H54 (cell line): ENCODE measurements at places on chromosomes 2 and 18.

GRCh38 chr18:5998907-5999306, 103.6 kb upstream of the TMEM200C start:
- no peak for DNase-seq

- DNase-seq, result peak; percentile 44
Measured at GRCh38 chr2:202038471-202039277, 5.0 kb downstream of the FZD7 start.

DNA sequence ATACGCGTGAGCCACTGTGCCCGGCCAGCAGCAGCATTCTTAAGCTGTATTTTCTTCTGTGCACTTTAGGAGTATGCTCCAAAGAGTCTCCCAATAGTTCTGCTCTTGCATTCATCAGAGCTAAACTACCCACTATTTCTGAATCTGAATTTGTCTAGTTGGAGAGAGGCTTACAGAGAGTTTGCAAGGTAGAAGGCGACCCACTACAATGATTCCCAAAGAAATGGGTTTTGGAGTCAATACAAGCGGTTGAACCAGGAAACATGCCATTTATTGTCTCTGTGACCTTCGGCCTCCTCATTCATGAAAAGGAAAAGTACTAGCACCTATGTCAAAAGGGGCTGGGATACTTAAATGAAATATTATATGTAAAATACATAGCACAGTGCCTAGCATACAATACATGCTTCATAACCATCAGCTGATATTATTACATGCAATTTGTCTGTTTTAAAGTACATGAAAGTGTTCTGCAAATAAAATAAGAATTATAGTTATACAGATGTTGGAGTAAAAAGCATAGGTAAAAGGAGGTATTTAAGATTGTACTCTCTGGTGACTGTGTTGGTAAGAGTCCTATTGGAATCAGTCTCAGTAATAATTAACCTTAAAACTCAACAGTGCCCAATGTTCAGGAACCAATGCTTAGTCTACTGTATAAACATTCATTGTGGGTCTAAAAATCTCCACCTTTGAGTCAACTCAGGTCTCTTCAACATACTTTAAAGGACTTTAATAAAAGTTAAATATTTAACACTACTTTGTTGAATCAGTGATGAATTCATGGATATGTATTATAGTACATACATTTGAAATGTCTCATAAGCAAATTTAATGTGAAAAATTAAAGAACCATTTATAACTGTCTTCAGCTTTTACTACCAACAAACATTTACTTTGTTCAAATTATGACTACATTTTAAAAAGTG, 89.8 kb upstream of the GRB14 start:
- no peak for DNase-seq

GRCh38 chr2:109479804-109480203, 134.0 kb downstream of the SEPTIN10 start:
- no peak for DNase-seq

DNA sequence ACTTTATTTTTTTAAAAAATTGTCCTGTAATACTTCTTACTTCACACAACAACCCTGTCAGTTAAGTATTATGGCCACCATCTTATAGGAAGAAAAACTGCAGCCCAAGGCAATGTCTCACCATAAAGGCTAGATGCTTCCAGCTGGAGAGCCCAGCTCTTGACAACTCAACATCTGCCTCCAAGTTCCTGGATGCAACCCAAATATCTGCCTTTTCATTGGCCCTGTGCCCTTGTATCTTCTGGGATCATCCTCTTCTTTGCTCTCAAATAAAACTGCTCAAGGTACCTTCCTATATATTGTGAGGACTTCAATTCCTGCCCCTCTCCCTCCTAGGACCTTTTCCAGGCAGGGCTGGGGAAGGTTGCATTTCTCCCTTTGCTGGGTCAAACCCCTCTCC, 69.5 kb downstream of the BIN1 start:
- DNase-seq, result no peak

DNA sequence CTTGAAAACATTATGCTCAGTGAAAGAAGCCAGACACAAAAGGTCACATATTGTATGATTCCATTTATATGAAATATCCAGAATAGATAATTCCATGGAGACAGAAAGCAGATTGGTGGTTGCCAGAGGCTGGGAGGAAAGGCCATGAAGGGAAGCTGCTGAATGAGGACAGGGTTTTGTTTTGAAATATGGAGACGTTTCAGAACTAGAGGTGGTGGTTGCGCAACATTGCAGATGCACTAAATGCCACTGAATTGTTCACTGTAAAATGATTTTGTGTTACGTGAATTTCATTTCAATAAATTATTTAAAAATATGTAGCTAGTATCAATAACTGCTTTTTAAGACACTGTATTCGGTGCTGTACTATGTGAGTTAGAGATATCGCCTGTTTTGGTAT, 101.7 kb upstream of the ZNF236 start:
- DNase-seq, result no peak

DNA sequence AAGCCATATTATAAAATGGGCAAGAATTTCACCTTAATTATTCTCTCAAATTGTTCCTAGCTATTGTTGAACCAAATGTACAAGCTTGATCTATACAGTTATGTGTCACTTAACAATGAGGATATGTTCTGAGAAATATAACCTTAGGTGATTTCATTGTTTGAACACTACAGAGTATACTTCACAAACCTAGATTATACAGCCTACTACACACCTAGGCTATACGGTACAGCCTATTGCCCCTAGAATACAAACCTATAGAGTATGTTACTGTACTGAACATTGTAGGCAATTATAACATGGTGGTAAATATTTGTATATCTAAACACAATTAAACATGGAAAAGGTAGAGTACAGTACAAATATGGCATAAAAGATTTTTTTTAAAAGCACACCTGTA, 42.9 kb upstream of the MMADHC start:
- DNase-seq, result no peak

GRCh38 chr2:187549193-187549592, 5.0 kb downstream of the TFPI start:
- DNase-seq, result no peak

GRCh38 chr18:25326361-25326952, 25.5 kb downstream of the ZNF521 start:
- no peak for DNase-seq

DNA sequence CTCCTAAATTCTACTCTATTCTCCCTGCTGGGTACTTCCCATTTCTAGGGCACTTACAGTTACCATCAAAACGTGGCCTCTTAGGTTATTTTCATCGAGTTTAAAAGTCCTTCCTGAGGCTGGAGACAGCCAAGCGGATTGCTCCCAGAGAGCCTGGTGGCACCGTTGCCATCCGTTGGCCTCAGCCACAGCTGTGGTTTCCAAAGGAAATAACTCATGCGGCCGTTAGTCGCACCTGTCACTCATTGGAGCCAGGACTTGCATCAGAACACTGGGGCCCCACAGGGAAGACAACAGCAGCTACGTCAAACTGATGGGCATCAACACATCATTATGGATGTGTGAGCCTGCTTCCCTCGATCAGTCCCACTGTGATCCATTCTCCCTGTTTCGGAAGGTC, 453.4 kb downstream of the BCL11A start:
- no peak for DNase-seq

- no peak for DNase-seq
Measured at GRCh38 chr2:60294901-60295635, 258.4 kb downstream of the BCL11A start.

DNA sequence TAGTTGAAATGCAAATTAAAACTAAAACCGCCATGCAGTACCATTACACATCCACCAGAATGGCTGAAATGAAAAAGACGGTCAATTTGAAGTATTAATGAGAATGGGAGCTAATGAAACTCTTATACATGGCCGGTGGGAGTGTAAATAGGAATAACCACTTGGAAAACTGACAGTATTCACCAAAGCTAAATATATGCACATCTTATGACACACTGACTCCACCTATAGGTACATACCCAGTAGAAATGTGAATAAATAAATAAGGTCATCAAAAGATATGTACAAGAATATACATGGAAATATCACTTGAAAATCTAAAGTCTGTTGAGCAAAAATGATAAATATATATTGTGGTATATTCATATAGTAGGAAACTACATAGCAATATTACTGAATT, 57.7 kb downstream of the CWC22 start:
- no peak for DNase-seq

GRCh38 chr2:221235941-221236340, 336.2 kb downstream of the EPHA4 start:
- DNase-seq, result no peak

DNA sequence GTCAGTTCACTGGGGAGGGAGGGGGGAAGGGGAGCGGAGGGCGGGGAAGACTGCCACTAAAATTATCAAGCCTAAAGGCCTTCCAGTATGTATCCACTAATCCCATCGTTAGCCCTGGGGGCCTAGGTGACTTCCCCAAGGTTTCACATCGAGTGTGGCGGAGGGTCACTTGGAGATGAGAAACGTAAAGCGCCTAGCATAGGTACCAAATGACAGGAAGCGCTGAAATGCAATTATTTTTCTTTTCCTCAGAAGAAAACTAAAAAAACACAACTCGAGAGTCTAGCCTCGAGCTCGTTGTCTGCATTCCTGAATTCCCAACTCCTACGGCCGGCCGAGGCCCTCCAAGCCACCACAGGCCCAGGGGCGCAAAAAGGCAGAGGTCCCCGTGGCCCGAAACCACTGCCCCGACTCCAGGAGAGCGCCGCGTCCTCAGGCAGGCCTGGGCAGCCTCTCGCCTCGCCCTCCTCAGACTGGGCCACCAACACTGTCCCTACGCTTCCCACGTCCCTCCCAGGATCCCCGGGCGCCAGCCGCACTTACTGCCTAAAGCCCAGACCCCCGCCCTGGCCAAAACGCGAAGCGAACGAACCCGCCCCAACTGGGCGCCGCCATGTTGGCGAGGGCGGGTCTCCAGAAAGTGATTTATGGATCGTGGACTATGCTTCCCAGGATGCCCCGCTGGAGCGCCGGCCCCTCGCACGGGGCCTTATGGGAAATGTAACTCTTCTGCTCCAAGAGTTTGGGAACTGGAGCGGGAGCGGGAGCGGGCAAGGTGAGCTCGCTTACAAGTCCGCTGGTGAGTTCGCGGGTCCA, at the start of gene USP40:
TSS of gene USP40 (minus strand) at position 642 of the 816 bp plus-strand sequence. CDS start 1,228 bp downstream, outside the sequence.
- peak; percentile 60 for DNase-seq

GRCh38 chr2:13227578-13227977, 510.8 kb downstream of the TRIB2 start:
- no peak for DNase-seq

- no peak for DNase-seq
Measured at GRCh38 chr2:151632993-151633565, 101.2 kb downstream of the NEB start.

- DNase-seq, result no peak
Measured at GRCh38 chr18:66124394-66124793, 373.6 kb downstream of the CDH7 start.

- DNase-seq, result no peak
Measured at GRCh38 chr2:2791031-2791430, 460.0 kb upstream of the MYT1L start.

DNA sequence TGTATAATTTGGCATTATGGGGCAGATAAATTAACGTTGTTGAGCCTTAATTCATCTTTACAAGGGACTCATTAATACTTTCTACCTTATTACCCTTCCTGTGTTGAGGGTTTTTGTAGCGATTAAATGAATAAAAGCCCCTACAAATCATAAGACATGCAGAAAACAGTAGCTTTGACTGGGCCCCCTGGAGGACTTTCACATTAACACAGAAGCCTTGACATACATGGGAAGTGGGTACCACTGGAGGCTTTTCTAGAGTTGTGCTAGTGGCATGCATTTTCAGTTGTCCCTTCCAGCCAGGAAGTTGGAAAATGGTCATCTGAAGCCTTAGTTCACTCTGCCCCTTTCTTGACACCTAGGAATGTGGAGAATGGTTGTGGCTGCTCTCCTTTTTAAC, 30.2 kb downstream of the MTA3 start:
- no peak for DNase-seq

DNA sequence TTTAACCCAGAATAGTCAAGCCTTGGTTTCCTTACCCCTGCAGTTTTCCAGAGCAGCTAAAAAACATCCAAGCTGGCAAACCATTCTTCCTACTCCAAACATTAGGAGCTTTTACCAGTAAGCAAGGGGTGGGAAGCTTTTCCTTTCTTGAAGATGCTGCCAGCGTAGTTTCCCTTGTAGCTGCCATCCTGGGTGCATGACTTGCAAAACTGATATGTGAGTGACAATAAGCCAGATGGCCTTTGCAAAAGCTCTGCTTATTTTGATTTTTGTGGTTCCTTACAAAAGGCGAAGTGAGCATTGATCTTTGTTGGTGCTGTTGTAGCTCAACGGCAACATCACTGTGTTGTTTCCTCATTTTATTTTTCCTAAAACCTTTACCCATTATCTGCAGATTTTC, 138.8 kb downstream of the WDSUB1 start:
- no peak for DNase-seq

DNA sequence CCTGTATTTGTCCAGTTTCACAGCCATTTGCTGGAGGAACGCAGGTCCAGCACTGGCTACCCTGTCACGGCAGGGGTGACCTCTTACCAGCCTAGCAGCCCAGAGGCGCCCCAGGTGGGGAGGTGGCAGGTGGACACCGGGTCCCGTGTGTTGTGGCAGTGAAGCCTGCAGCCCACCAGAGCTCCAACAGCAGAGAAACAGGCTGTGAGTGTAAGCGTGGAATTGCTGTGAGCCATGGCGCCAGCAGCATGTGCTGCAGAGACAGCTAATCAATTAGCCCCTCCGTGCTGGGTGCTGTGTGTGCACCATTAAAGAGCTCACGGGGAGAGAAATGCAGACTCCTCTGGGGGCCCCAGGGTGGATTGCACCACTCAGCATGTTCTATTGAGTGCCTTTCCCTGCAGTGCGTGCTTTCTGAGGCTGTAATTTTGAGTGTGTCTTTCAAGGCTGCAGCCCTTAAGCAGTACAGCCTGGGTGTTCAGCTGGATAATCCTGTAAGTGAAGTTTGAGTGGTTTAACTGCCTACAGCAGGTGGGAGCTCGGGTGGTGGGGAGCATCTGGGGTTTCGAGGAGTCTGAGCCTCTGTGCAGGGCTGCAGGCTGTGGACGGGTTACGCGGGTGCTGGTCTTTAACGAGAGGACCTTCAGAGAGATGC, 15.9 kb downstream of the RTP5 start:
- DNase-seq, result no peak

DNA sequence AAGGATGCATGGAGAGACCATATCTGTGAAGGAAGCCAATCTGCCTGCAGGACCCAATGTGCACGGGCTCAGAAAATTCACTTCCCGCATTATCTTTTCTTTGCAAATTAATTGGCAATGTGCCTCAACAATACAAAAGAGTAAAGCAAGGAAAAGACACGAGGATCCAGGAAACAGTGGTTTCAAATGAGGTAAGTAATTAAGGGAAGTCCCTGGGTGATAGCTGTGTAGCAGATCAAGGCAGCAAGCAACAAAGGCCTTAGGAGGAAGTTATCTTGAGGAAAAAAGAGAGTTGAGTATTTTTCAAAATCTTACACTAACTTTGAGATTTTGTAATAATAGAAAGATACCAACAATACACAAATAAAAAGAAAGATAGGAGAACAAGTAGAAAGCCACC, 44.3 kb upstream of the TGIF1 start:
- no peak for DNase-seq

- no peak for DNase-seq
Measured at GRCh38 chr2:121529439-121530211, 1.1 kb upstream of the RNU4ATAC start.
